ENCODE measurements at places on chromosomes 13 and 19. TPM values are rescaled to one million over a fixed set of nuclear protein-coding genes. Genes with fewer than 3 reads are reported as not detected.

DNA sequence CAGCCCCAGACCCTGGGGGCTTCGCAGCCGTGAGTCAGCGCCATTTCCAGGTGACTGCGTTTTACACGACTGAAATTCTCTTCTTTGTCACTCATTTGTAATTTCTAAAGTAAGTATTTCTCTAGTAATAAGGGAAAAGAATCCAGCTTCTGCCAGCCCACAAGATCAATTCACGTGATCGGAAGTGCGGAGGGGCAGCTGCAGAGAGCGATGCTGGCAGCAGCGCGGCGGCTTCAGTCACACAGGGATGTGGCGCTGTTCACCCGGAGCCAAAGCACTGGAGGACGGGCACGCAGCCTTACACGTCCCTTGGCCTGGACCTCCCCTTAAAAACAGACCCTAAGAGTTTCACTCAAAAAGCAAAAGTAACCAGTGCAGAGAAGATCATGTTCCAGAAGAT, 18.4 kb downstream of the GRTP1 start:
- peaks cover 3% of the 10 kb centered on the region for H3K36me3 ChIP-seq
- H3K27me3 ChIP-seq: no peaks in the 10 kb centered on the region
- no peak overlapping the region for H3K4me3 ChIP-seq
- no peaks in the 10 kb centered on the region for H3K4me1 ChIP-seq
- H3K27ac ChIP-seq: no peak overlapping the region

- peak; percentile 88 for DNase-seq
- H3K27ac ChIP-seq: peak overlapping the region; percentile 90
- peaks cover 44% of the 10 kb centered on the region for H3K36me3 ChIP-seq
- no peaks in the 10 kb centered on the region for H3K27me3 ChIP-seq
- peaks cover 38% of the 10 kb centered on the region for H3K4me1 ChIP-seq
Observed at GRCh38 chr19:46784262-46785053, 3.9 kb downstream of the SLC1A5 start.

- H3K27ac ChIP-seq: peak overlapping the region; percentile 99
- H3K4me1 ChIP-seq: peaks cover 35% of the 10 kb centered on the region
Observed at GRCh38 chr13:30615866-30616541, 1.7 kb upstream of the USPL1 start.

DNA sequence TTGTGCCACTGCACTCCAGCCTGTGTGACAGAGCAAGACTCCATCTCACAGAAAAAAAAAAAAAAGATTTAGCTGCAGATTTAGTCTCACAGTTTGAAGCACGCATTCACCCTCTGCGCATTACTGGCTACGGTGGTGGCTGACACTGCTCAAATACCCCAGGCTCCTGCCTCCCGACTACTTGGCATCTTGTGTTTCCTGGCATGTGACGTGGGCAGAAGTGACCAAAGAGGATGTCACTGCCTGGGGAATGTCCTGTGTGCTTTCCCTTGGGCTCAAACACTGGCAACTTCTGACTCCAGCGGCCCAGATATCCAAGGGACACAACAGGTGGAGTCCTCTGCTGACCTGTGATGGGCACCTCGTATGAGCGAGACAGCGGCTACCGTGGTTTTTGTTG, 24.7 kb upstream of the EIF3G start:
- H3K27ac ChIP-seq: no peak overlapping the region
- H3K4me1 ChIP-seq: no peaks in the 10 kb centered on the region
- H3K27me3 ChIP-seq: no peaks in the 10 kb centered on the region
- no peak for DNase-seq
- H3K36me3 ChIP-seq: peaks cover 95% of the 10 kb centered on the region

DNA sequence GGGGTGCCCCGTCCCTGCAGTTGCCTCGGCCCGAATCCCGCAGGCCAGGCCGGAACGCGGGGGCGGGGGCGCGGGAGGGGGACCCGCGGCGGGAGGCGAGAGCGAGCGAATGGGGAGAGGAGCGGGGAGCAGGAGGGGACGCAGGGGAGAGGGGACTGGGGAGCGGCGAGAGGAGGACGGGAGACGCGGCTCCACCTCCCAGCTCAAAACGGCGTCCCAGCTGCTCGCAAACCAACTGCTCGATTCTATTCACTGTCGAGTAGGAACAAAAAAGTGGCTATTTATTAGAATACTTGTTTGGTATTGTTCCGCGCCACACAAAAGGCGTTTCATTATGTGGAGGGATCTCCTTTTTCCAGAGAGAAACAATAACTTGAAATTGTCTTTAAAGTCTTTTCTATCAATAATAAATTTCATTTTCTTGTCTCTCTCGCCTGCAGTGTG, 10.6 kb upstream of the SOX1 start:
- H3K4me3 ChIP-seq: no peak overlapping the region
- DNase-seq: no peak
- no peaks in the 10 kb centered on the region for H3K36me3 ChIP-seq
- H3K27ac ChIP-seq: no peak overlapping the region

DNA sequence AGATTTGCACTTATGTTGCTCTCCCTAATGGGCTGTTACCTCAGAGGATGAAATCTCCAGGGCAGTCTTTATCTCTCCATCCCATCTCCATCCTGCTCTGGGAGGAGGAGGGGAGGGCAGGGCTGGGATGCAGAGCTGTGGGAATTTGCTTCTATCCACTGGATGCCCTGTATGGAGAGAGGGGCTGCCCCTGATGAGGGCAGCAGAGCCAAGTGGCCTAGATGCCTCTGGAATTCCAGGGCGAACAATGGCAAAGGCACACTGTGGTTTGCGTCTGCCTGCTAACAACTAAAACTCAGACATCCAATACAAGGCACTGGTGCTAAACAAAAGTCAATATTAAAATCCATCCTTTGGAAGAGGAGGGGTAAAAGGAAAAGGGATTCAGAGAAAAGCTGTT, 165.1 kb downstream of the COG6 start:
- no peak for DNase-seq
- no peak overlapping the region for H3K27ac ChIP-seq
- no peaks in the 10 kb centered on the region for H3K4me1 ChIP-seq
- H3K36me3 ChIP-seq: no peaks in the 10 kb centered on the region
- H3K27me3 ChIP-seq: no peaks in the 10 kb centered on the region

DNA sequence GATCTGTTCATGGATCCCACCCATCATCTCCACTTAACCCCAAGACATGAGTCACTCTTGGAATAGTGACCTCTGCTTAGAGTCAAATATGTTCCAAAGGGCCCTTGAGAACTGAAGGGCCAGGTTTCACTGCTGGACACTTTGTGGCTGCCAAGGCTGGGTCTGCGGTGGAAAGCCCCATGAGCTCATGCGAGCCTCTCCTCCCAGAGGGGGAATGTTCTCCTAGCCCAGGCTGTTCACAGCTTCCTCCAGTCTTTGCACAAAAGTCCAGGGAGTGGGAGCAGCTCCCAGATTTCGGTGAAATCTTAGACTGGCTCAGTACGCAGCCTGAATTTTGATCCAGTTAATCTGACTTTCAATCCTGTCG, 732 bp upstream of the DCLK1 start:
- H3K27me3 ChIP-seq: peaks cover 16% of the 10 kb centered on the region
- H3K27ac ChIP-seq: no peak overlapping the region
- no peaks in the 10 kb centered on the region for H3K36me3 ChIP-seq

- H3K27ac ChIP-seq: no peak overlapping the region
- DNase-seq: no peak
- no peaks in the 10 kb centered on the region for H3K36me3 ChIP-seq
- H3K4me3 ChIP-seq: no peak overlapping the region
- no peaks in the 10 kb centered on the region for H3K4me1 ChIP-seq
Observed at GRCh38 chr13:25649001-25649633, 277.3 kb downstream of the ATP8A2 start.

DNA sequence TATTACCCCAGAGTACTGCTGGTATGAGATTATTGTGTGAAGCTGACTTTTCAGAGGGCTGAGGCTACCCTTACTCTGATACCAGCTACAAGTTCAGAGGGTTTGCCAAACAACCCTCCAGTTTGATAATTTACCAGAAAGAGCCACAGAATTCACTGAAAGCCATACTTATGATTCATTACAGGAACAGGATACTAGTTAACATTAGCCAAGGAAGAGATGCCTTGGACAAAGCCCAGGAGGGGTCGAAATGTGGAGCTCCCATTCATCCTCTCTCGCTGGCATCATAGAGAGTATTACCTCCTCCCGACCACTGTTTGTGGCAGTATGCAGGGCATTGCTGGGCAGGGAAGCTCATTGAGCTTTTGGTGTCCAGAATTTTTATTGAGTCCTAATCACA, 364.3 kb downstream of the KCNRG start:
- H3K27ac ChIP-seq: no peak overlapping the region
- H3K36me3 ChIP-seq: no peaks in the 10 kb centered on the region
- no peaks in the 10 kb centered on the region for H3K27me3 ChIP-seq
- no peak overlapping the region for H3K4me3 ChIP-seq

GRCh38 chr19:29215322-29215845, 2.4 kb upstream of the UQCRFS1 start:
- no peaks in the 10 kb centered on the region for H3K27me3 ChIP-seq
- H3K4me3 ChIP-seq: no peak overlapping the region
- no peaks in the 10 kb centered on the region for H3K36me3 ChIP-seq
- no peak for DNase-seq

DNA sequence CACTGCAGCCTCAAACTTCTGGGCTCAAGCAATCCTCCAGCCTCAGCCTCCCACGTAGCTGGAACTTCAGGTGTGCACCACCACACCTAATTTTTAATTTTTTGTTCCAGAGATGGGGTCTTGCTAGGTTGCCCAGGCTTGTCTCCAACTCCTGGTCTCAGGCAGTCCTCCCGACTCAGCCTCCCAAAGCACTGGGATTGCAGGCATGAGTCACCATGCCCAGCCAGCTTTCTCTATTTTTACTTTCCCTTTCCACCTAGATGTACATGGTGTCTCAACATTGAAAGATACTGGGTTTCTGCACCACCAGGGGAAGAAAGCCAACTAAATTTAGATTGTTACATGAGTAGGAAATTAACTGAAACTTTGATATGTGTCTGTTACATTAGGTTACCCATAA, 13.8 kb upstream of the ZNF846 start:
- no peaks in the 10 kb centered on the region for H3K36me3 ChIP-seq
- DNase-seq: no peak
- H3K4me1 ChIP-seq: peaks cover 10% of the 10 kb centered on the region
- no peak overlapping the region for H3K27ac ChIP-seq

The CCDC97 gene
- total RNA-seq: 30.3 TPM

The TEX101 gene
- not detected for total RNA-seq

The SLC25A41 gene
- total RNA-seq: not detected

The C13orf42 gene
- total RNA-seq: not detected

The ZNF296 gene
- 1.7 TPM for total RNA-seq

The C19orf85 gene
- not detected for total RNA-seq
